ENCODE measurements at places on chromosomes 1 and 21.
A peak's percentile ranks its signal among the peaks of the same experiment; 100 is the strongest.

- DNase-seq, result no peak
Observed at GRCh38 chr1:77832901-77833300, 53.5 kb downstream of the MIGA1 start.

DNA sequence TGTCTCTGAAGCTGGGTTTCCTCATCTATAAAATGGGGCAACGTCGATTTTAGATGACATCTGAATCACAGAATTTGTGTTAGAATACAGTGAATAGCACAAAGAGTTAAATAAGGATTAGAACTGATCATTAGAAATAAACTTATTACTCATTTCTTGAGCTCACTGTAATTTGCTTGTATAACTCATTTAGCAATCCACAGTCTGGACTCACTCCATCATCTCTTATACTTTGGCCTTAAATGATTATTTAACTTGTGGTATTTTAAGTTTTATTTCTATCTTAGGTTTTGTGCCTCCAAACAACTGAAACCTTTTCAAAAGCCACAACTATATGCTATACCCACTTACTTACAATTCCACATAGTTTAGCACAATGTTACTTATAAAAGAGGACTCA lies 128.0 kb downstream of the CDC42BPA start:
- no peak for DNase-seq

GRCh38 chr1:218436997-218437396 lies 91.9 kb downstream of the TGFB2 start:
- DNase-seq, result no peak

- no peak for DNase-seq
Observed at GRCh38 chr1:201183753-201184152, 6.9 kb upstream of the IGFN1 start.

- DNase-seq, result no peak
Observed at GRCh38 chr1:90726986-90727480, 9.9 kb upstream of the BARHL2 start.

GRCh38 chr1:106998431-106999002 lies 58.0 kb upstream of the PRMT6 start:
- no peak for DNase-seq

- no peak for DNase-seq
Observed at GRCh38 chr1:72394457-72394856, 112.1 kb upstream of the NEGR1 start.

DNA sequence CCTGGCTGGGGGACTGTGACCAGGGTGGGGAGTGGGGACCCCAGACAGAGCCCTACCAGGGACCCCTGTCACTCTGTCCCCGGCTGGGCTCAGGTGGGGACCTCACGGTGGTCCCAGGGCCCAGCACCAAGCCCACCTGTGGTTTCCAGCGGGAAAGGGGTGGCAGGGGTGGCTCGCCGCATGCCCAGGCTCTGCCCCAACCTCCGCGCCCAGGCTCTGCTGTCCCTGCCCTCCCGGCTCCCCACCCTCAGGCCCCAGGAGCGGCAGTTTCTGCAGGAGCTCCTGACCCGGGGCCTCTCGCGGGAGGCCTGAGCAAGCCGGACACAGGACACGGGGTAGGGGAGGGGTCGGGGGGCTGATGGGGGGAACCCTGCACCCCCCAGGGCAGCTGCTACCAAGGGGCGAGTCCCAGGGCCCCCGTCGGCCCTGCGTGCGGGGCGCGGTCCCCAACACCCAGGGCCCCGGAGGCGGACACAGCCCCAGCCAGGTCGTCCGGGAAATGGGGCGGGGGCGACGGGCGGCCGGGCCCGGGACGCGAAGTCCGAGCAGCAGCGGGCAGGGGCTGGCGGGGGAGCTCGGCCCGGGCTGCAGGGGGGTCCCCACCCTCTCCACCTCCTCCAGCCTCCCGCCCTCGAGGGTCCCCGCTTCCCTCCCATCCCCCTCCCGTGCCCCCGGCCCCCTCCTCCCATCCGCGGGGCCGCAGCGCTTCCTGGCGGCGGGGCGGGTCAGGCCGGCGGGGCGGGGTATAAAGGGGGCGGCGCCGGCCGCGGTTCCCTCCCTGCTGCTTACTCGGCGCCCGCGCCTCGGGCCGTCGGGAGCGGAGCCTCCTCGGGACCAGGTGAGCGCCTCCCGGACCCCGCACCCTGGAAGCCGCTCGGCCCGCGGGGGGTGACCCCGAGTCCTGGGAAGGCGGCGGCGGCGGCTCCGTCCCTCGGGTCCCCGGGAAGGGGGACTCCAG lies at the start of gene COL6A2:
COL6A2 (plus strand) TSS at position 777 of the 958 bp plus-strand sequence.
- peak; percentile 49 for DNase-seq

- peak; percentile 36 for DNase-seq
Observed at GRCh38 chr1:161427733-161428516, 60.2 kb upstream of the CFAP126 start.

GRCh38 chr1:224860488-224861338 lies 68.8 kb upstream of the DNAH14 start:
- no peak for DNase-seq

GRCh38 chr1:162025541-162025940 lies 1.9 kb upstream of the OLFML2B start:
- DNase-seq, result no peak

DNA sequence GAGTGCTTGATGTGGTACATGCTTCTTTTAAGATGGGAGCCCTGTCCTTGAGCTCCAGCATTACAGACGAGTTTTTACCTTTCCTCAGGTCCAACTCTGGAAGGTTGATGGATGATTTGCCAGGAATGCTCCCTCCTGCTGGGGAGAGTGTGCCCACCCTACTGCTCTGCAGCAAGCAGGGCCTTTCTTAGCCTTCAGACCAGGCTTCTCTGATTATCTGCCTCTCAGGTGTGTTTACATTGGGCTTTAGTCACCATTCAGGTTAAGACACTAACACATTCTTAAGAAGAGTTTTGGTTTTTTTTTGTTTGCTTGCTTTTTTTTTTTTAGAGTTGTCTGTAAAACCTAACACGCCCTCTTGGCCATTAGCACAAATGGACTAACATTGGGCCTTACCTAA lies 301.8 kb downstream of the KCNT2 start:
- no peak for DNase-seq

GRCh38 chr1:164443166-164443565 lies 115.8 kb upstream of the PBX1 start:
- DNase-seq, result no peak

DNA sequence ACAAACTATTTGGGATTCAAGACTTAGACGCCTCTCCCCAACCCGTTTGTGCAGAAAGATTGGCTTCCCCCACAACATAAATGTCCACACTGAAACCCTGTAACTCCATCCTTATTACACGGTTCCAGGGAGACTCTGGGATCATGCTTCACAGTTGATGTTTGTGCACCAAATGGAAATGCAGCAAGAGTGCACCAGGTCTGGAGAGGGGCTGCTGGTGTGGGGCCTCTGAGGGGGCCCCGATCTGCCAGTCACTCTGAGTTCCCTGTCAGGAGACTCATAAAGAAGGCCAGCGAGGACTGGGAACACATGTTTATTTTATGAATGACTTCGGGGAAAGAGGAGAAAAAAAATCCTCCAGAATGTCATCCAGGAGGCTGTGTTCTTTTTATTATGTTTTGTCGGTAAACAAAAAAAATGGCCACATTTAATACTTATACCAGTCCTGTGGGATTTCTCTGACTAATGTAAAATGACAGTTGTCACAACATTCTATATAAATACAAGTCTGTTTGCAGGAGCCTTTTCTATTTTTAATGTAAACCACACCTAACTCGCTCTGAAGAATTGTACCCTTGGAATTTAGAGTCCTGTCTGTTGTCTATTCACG lies 439.1 kb upstream of the VAMP3 start:
- DNase-seq, result no peak

GRCh38 chr1:180796897-180797640 lies 115.6 kb upstream of the KIAA1614 start:
- no peak for DNase-seq

GRCh38 chr1:242524571-242525359 lies at the start of gene PLD5:
PLD5 (minus strand) TSS chr1:242524697.
- DNase-seq, result no peak

GRCh38 chr1:80417671-80418070 lies 1383.1 kb upstream of the ADGRL2 start:
- no peak for DNase-seq

DNA sequence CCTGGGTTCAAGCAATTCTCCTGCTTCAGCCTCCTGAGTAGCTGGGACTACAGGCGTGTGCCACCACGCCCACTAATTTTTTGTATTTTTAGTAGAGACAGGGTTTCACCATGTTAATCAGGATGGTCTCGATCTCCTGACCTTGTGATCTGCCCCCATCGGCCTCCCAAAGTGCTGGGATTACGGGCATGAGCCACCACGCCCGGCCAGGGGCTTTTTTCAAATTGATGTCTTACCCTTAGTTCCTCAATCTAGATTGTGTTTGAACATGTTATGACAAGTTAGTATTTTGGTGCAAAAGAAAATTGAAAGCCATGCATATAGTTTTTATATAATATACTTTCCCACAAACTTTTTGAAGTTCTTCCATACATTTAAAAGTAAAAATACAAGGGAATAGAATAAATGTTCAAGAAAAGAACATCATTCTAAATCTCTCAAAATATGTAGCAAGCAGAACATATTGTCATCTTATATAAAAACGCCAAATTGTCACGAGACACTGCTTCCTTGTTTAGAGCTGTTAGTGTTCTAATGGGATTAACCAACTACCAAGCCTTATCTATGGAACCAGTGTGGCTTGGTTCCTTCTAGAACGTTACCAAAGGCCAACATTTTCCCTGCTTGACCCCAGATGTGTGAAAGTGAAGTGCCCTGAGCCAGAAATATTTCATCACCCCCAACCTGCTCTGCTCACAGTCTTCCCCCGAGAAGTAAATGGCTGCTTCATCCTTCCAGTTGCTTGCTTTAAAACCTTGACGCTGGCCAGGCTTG lies 9.5 kb upstream of the PLEKHM2 start:
- DNase-seq, result no peak

DNA sequence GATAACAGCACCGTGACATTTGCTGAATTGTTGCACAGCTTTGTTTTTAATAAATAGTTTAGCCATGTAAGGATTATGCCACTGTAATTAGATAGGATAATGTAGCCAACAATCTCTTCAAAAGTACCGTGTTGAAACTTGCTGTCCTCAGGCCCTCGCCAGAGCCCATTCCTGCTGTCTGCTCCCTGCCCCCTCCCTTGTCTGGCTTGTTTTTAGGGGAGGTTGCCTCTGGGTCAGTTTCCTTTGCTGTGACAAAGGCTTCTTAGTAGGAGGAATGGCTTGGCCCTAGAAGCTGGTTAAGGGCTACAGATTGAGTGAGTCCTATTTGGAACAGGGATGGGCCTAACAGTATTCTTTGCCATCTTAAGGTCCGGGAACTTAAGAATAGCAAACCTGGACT lies 107.9 kb downstream of the LMO4 start:
- no peak for DNase-seq

DNA sequence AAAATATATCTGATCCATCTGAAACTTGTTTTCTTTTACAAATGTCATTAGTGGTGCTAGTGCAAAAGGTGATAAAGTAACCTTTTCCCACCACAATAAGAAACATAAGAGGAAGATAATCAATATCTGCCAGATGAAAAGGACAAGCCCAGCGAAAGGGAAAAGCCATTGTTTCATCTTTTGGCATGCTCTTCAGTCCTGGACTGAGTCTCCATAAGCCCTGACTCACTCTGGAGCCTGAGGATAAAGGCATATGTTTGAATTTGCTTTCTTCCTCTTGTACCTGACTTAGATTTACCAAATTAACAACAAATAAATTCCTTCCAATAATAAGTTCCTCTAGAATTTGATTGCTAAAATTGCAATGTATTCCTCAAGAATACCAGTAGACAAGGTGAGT lies 13.6 kb downstream of the DNAJC11 start:
- no peak for DNase-seq

GRCh38 chr1:69157046-69157756 lies 410.5 kb upstream of the LRRC7 start:
- no peak for DNase-seq

GRCh38 chr1:171110621-171111326 lies 20.1 kb downstream of the FMO3 start:
- DNase-seq, result no peak

GRCh38 chr1:113984710-113985109 lies 5.4 kb downstream of the OLFML3 start:
- DNase-seq, result no peak

DNA sequence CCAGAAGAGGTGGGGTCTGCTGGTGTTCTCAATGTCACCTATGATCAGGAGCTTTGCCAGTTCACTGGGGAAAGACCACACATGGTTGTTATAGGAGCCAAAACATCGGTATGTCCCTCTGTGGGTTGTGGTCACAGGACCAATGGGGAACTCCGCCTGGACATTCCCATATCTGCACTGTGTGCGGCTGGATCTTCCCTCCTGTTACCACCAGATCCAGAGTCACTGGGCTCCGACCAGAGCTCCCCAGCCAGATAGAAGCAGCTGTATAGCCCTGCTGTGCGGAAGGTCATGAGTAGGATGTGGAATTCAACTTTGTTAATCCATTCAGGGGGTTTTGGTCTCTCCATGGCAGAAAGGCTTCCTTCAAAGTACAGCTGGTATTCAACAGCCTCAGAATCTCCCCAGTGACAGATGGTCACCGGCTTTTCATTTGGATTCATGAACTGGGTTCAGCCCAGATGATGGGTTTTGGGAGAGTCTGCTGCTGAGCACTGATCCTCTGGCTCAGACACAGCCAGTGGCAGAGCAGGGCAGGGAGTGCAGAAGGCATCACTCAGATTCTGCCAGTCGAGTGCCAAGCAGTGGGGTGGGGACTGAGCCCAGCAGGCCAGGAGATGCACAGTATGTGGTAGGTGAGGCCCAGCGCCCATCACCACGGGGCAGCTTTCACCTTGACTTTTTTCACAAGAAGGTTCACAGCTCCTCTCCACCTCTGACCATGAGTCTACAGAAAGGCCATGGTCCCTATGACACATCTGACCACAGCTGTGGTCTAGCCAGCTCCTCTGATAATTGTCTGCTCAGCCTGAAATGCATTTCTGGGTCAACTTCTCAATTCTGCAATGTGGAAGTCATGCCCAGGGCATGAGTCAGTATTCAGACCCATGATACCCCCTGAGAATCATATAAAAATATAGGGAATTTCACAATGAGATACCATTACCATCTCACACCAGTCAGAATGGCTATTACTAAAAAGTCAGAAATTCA lies 2.9 kb upstream of the SHCBP1L start:
- DNase-seq, result no peak

DNA sequence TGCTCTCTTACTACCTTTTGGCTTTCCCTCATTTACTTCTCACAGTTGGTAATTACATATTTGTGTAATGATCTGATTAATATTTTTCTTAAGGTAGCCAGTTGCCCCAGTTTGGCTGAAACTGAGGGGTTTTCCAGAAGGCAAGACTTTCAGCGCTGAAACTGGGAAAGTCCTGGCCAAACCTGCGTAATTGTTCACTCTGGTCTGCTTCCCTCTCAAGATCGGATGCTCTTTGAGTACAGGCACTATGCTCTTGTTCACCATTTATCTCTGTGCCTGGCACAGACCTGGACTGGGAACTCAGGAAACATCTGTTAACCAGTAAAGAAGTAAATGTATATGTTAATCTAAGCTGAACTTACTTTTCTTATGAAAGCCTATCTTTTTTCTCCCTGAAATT lies 209.6 kb upstream of the HOOK1 start:
- no peak for DNase-seq

- no peak for DNase-seq
Observed at GRCh38 chr1:27958513-27958912, 1.3 kb upstream of the XKR8 start.

Data from CD4-positive, alpha-beta T cell treated with Interleukin-12 subunit alpha and Interleukin-12 subunit beta, for 1 hour (primary cell).